ENCODE measurements at places on chromosomes 7 and 10.

DNA sequence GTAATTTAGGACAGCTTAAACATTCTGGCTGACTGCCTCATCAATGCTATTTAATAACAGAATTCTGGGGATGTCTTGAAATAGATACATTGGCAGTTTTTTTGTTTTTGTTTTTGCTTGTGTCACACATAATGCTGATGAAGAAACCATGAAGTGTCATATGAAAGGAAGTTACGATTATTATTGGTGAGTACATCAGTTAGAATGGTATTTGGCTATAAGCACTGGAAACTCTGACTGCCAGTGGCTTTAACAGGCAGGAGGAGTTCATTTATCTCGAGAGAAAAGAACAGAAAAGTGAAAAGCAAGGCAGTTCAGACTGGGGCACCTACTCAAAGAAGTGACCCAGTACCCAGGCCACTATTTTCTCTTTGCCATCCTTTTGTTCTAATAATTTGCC lies 18.1 kb downstream of the LSM8 start:
- DNase-seq: no peak

DNA sequence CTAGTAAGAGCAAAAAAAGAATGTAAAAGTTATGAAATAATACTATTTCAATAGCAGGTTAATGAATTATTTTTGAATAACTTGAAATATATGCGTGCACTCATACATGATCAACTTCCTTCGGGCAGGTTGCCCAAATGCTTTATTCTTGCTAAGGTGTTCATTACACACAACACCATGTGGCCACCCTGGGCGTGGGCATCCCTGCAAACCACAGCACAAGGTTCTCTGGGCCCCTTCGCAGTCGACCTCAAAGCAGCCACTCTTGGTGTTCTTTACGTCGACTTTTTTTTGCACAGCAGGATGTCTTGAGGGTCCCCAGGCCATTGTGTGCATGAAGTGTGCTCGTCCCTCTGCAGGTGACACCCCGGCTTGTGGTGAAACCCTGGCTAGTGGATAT lies 300.7 kb upstream of the PITRM1 start:
- no peak for DNase-seq

GRCh38 chr10:91941426-91941825 lies 17.9 kb downstream of the BTAF1 start:
- no peak for DNase-seq

DNA sequence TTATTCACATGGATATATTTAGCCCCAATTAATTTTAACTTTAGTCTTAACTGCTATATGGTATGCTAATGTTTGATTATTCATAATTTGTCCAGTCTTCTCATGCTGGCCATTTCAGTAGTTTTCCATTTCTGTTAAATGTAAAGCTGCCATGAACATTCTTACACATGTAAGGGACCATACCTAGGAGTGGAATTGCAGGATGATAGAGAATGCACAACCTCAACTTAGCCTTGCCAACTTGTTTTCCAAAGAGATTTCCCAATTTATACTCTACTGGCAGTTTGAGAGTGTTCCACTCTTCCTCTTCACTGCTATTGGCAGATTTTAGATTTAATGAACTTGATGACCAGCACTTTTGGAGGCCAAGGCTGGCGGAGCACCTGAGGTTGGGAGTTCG lies 68.2 kb downstream of the FANK1 start:
- DNase-seq: no peak

- no peak for DNase-seq
Observed at GRCh38 chr10:67622511-67622910, 73.5 kb downstream of the CTNNA3 start.

DNA sequence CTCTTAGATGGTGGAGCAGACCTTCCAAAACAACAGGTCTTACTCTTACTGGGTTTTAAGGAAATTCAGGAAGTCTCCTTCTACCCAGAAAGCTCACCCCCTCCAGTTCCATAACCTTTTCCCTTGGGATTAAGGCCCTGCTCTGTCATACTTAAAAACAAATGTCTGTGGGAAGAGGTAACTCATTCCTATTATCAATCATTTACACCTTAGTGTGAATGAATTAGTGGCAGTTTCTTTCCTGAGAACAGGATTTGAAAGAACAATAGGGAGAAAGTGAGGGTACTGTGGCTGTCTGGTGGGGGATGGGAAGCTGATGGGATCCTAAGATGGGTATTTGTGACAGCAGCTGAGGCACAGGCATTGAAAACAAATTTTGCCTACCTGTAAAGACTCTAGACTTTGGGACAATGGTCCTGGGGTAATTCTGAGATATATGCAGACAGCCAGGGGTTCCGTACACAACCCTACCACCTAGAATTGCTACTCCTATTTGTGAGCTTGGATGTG lies 22.2 kb upstream of the PDLIM1 start:
- DNase-seq: no peak

DNA sequence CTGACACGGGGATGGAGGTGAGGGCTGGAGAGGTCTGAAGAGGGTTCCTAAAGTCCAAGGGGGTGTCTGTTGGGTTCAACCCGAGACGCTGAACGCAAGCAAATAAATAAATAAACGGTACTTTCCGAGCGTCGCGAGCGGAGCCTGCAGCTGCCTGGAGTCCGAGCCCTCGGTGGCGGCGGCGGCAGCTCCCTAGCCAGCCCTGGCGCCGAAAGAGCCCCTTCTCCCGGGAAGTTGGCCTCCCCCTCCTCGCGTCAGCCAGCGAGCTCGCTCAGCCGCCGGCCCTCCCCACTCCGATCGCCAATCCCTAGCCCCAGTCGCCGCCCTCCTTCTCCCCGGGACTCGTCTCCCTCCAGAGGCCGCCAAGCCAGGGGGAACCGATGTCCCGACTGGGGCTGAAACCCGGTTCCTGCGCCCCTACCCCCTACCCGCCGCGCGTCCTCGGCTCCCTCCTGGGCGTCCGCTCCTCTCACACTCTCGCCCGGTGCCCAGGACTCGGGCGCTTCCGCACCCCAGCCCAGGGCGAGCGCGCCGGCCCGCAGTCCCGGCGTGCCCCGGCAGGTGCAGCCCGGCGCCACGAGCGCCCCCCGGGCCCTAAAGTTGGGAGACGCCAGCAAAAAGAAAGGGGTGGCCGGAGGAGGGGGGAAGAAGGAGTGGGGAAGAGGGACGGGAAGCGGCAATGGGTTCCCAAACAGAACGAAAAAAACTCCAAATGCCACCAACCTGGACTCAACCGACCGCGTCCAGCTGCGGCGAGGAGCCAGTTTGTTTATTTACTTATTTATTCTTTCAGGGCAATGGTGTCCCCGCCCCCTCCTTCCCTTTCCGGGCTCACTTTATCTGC lies at the start of gene GFRA1:
Gene GFRA1 (minus strand): TSS at position 767 of the 844 bp plus-strand sequence. CDS start 1,177 bp downstream, outside the sequence.
- DNase-seq: no peak

- no peak for DNase-seq
Observed at GRCh38 chr7:45924283-45924682, 3.2 kb upstream of the IGFBP3 start.

GRCh38 chr7:133649593-133649992 lies 396.7 kb downstream of the EXOC4 start:
- DNase-seq: no peak

GRCh38 chr10:7233259-7233991 lies 177.4 kb downstream of the SFMBT2 start:
- no peak for DNase-seq

DNA sequence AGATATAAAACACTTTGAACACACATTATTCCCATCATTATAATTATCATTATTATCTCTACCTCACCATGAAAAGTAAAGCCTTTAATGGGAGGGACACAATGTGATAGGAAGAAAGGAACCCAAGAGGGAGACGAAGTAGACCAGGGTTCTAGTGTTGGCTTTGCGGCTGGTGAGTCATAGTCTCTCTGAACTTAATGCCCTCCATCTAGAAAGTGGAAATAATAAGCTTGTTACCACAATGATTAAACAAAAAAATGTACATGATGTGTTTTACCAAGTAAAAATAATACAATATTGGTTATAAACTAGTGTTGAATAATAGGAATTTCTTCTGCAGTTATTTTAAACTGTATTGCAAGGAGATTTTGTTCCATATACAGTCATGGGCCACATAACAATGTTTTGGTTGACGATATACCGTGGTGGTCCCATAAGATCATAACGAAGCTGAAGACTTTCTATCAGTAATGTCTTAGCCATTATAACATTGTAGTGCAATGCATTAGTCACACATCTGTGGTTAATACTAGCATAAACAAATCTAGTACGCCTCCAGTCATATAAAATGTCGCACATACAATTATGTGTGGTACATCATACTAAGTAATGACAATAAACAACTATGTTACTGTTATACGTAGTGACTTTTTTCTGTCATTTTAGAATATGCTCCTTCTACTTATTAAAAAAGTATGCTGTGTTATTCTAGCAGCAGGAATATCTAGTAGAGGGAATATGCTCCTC lies 450.6 kb upstream of the SORCS1 start:
- DNase-seq: no peak

DNA sequence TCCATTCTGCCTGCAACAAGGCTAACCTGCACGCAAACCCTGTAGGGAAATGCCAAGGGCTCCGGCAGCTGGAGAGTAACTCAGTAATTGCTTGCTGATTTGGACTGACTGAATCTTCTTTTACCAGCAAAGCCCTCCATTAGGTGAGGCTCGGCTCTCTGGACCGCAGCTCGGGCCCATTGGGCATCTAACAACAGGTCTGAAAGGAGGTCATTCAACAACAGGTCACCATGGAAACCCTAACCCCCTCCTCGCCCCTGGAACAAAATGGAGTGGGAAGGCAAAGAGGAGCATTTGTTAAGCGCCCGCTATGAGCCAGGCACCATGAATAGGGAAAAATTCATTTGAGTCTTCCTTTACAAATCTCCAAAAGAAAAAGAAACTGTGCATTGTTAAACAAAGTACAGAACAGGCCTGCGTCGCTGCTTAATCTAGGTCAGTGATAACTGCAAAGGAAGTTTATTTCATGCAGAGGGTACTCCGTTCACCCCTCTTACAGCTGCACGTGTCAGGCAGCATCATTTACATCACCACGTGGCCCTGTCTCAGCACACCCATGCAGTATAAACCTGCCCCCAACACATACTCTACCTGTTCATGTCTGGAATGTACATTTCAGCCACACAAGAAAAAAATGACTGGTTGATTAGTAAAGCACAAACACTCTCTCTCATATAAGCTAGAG lies 248.8 kb upstream of the NEBL start:
- no peak for DNase-seq

- DNase-seq: no peak
Observed at GRCh38 chr7:144057954-144058353, 9.2 kb downstream of the OR2A5 start.

DNA sequence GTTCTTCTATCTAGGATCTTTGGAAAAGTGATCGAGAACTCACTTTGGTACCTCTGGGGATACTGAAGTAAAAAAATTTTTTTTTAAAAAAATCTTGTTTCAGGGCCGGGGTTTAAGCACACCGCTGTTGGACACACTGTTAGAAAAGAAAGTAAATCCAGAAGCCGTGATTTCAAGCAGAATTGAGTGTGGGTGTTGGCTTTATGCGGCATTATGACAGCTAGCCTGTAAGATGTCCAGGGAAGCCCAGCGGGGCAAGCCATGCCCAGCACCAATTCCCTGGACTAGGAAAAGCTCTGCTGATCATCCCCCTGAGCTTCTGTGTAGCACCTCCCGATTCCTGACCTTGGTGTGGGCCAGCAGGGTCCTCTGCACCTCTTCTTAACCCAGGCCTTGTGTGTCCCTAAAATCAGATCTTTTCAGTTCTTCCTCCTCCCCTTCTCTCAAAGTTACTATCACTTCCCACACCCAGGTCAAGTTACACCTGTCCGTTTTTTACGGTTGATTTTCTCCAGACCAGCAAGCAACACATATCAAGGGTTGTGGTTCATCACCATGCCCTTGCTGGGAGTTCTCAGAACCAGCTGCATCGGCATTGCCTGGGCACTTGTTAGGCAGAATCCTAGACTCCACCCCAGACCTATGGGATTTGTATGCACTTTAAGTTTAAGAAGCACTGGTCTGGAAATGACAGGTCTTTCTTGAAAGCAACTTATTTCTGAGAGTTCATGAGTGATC lies 205.3 kb downstream of the TAX1BP1 start:
- DNase-seq: no peak

GRCh38 chr10:133258066-133258817 lies 18.4 kb downstream of the ADAM8 start:
- DNase-seq: no peak

DNA sequence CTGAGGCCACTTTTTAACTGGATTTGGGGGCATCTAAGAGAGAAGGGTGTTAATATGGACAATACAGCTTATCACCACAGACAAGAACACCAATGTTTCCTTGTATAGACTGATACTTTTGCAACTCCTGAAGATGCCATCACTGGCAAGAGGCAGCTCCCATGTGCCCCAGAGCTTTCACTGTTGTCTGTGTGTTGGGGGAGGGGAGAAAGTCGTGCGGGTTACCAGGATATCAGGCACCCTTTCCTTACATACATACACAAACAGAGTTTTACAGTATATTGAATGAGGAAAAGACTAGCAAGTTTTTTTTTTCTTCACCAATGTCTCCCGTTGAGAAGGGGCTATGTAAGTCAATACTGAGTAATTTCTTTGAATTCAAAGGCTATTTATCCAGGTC lies 4.1 kb upstream of the DLX6 start:
- no peak for DNase-seq

DNA sequence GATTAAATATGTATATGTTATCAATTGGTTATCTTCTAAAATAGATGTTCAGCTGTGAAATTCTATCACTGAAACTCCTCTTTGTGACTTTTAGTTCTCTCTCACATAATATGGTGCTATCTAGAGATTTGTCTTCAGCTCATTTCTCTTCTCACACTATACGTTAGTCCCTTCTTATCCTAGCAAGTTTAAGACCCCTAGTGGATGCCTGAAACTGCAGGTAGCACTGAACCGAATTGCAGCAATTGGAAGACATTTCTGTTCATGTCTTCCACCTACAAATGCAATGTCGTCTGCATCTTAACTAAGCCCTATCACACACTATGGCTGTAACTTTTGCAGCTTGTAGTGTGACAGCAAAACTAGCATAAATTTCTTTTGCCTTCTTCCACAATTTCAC lies 442.7 kb upstream of the POM121L12 start:
- no peak for DNase-seq

GRCh38 chr10:123148414-123149161 lies 652 bp downstream of the HMX2 start:
- DNase-seq: no peak

DNA sequence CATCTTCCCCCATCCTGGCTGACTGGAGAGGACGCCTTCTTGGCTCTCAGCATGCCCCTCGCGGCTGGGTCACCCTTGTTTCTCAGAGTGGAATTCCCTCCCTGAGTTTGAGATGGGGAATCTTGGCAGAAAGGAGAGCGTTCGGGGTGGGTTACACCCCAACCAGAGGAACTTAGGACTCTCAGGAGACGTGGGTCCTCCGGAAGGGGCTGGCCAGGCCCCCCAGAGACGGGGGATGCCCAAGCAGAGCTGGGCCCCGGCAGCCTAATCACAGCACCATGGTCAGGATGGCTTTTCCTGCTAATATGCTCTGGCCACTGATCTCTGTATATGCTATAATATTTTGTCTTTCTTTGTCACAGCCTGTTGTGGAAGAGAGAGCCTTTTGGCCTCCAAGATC lies 214.3 kb downstream of the WDR37 start:
- DNase-seq: no peak

DNA sequence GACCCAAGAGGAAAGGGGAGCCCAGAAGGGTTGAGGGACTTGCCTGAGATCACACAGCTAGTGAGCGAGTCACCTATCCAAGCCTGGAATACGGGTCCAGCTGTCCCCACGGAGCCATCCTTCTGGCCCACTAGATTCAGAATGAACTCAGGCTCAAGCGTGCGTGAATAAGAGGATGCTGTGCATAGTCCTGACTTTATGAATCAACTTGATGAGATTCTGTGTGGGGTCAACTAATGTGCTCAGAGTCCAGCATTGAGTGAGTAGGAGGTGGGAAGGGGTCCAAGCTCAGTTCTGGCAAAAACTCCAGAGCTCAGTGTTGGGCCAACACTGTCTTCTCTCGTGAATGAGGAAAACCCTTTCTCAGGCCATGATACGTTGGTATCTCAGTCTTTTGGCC lies 41.4 kb downstream of the CAMK1D start:
- DNase-seq: no peak

Data from NCI-H1694 (cell line).